ENCODE measurements at places on chromosomes 13 and 19. TPM values are rescaled to one million over a fixed set of nuclear protein-coding genes. Genes with fewer than 3 reads are reported as not detected.

The ZNF729 gene
- not detected for total RNA-seq

DNA sequence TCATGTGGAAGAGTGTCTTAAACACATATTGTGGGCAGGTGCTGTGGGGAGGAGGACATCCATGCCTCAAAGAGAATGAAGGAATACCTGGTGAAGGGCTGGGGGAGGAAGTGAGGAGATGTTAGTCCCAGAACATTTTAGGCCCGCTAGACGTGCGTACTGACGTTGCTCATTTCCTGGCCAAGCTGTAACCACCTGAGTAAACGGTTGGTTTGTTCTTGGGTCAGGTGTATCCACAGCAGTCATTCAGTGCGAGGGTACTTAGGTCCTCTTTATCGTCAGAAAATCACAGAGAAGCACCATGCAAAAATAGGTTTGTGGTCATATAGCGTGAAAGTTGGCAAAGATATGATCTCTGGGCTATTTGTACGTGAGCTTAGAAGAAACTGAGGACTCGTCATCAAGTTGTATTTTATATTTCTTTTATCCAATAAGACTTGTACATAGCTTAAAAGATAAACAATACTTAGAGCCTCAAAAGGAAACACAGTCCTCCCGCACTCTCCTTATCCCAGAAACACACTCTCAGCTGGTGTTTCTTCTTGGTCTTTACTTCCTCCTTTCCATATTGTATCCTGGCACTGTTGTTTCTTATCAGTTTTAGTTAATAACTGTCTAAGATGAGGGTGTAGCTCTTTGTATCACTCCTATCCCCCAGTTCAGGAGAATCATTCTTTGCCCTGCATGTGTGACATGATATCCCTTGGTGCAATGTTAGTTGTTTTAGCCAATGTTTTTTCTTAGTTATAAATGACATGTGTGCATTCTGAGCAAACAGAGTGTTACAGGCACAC, 52.0 kb downstream of the ARHGEF7 start:
- DNase-seq: no peak

- DNase-seq: no peak
These were observed 2.8 kb upstream of the KLF5 start for GRCh38 chr13:73055813-73056564.

GRCh38 chr13:38412266-38412665, 62.6 kb downstream of the UFM1 start:
- DNase-seq: no peak

DNA sequence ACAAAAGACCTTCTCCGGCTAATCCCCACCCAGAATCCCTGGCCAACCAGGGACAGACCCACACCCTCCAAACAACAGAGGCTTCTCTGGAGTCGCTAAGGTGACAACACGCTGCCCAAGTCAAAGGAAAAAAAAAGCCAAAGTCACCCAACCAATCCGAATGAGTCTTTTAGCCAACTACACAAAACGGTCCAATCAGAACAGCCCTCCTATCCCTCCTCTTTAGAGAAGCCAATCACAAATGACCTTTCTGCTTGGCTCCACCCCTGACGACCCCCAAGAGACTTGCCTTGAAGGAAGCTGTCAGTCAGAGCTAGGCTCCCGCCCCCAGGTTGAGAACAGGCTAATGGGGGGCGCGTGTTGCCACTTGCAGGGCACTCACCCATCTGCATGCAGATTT, 6.6 kb upstream of the FBXW9 start:
- no peak for DNase-seq

DNA sequence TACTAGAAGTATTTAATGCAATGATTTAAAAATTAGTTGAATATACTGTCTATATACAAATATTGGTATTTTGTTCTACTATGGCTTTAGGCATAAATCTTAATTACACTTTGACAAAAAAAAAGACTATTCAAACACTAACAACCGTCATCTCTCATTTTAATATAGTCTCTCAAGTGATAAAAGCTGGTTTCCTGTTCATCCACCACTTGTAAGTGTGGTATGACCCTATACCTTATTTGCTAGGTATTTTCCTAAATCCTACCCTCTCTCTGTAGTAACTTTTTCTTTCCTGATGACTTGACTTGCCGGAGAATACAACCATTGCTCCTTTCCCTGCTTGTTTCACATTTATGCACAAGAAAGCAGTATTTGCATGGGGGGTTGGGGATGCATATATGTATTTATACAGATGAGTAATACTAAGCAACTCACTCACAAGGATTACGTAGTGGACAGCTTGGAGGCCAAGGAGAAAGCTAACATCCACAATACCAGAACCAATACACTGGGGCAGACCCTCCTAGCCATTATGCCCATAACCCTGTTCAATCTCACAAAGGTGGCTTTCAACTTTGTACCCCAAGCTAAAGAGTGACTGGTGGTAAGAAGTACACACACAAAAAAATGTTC, 12.7 kb upstream of the EFNB2 start:
- DNase-seq: no peak

DNA sequence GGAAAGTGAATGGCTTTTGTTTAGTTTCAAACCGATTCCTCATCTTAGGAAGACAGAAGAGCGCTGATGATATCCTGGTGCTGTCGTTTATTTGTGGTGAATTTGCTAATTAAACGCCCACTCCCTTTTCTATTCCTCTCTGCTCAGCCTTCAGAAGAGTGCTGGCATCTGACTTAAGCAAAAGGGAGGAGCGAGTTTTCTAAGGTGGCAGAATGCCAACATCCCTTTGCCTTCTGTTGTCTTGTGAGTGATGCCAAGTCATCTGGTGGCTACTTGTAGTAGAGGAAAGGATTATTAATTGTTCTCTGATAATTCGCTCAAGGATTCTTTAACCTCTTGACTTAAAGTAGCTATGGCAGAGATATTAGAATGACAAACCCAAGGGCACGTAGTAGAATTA, 68.1 kb downstream of the ERCC5 start:
- peak; percentile 34 for DNase-seq

The KLK7 gene
- not detected for total RNA-seq

The MRPS12 gene
- 43.4 TPM for total RNA-seq

DNA sequence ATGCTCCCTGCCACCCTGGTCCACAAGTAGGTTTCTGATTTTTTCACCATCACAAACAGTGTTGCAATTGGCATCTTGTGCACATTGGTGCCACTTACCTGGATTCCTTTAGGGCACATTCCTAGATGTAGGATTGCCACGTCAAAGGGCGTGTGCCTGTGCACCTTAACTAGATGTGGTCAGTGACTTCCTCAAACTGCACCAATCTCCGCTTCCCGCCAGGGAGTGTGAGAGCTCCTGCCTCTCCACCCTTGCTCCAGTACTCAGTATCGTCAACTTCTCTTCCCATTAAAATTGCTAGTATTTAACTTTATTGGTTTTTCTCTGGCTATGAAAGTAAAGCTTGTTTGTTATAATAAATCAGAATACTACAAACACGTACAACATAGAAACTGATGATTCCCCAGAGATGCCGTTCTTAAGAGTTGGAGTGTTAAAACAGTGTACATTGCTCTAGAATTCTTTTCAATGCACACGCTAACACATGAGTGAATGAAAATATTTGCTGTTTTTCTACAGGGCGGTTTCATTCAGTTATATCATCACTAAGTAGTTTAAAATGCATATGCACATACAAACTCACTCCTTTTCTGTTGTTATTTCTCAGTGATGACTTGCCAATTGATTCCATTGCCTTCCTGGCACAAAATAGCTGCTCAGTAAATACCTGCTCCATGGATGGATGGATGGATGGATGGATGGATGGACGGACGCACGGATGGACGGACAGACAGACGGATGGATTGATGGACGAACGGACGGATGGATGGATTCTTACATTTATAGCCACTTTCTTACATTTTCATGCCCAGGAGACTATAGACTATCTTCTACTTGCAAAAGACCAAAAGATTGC, 23.4 kb downstream of the CCNE1 start:
- no peak for DNase-seq

The PRSS57 gene
- not detected for total RNA-seq
